ENCODE measurements at places on chromosomes 2 and 18. TPM values are rescaled to one million over a fixed set of nuclear protein-coding genes. Genes with fewer than 3 reads are reported as not detected.

DNA sequence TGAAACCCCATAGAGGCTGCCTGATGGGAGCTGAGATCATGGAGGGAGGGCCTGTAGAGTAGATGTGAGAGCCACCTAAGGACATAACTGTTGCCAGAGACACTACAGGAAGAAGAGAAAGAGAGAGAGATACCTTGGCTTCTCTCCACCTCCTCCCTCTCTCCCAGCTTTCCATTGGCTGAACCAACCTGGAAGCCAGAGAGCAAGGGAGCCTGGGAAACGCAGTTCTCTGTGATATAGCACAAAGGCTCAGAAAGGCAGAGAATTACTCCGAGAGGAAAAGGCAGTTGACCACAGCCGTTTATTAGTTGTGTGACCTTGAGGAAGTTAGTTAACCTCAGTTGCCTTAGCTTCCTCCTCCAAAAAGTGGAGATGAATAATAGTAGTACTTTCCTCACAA is 37.7 kb upstream of the MAT2A start:
- peak; percentile 51 for DNase-seq

- peak; percentile 3 for DNase-seq
These were observed 65.0 kb downstream of the NYAP2 start for GRCh38 chr2:225464346-225465025.

The FHOD3 gene
- total RNA-seq, result 17.8 TPM

- DNase-seq, result no peak
These were observed 15.5 kb downstream of the LYG1 start for GRCh38 chr2:99285526-99285925.

The C2orf78 gene
- not detected for total RNA-seq

DNA sequence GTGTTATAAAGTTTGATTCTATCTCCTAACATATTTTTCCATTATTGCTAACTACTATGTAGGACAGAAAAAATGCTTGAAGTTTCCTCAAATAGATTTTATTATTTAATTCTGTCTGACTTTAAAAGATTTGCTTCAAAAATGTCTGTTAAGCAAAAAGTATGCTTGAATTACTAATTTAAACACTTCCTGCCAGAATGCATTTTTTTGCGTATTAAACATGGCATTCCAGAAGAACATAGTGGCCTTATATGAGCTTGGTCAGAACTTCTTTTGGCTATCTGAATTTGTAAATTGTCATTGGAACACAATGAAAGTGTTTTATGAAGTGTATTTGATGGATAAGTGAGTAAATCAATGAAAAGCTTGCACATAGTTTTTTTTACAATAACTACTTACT is 37.8 kb downstream of the MBD5 start:
- no peak for DNase-seq

The LOXL3 gene
- 62.0 TPM for total RNA-seq

DNA sequence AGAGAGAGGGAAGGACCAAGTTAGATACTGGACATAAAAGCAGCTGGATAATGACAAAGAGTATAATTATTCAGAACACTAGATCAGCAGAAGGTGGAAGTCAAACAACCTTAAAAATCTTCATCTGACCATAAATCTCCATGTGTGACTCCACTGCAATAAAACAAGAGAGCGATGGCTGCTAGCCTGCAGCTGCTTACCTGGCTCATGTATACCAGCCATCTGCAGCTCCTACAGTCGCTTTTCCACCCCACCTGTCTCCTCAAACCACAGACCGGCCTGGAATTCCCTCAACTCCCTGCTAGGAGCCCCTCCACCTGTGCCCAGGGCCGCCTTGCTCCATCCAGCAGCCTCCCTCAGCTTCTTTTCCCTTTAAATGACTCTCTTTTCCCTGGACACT is 64.5 kb downstream of the SLC4A5 start:
- DNase-seq, result no peak

The CFAP221 gene
- total RNA-seq, result 2.0 TPM

The RGPD5 gene
- 5.7 TPM for total RNA-seq

The ANKRD30BL gene
- not detected for total RNA-seq

DNA sequence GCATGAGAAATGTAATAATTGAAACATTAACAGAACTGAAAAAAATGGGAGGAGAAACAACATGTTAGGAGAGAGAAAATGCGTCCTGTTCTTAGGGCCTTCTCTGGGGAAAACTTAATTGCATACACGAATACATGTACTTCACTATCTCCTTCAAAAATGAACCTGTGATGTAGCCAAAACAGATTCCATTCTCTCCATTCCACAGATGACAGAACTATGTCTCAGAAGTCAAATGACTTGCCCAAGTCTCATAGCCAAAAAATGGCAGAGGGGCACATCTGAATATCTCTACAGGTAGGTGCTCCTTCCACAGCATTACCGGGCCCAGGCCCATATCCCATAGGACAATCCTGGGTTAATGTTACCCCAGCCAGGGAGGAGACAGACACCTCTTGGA is 3.9 kb upstream of the DCTN1 start:
- DNase-seq, result no peak

DNA sequence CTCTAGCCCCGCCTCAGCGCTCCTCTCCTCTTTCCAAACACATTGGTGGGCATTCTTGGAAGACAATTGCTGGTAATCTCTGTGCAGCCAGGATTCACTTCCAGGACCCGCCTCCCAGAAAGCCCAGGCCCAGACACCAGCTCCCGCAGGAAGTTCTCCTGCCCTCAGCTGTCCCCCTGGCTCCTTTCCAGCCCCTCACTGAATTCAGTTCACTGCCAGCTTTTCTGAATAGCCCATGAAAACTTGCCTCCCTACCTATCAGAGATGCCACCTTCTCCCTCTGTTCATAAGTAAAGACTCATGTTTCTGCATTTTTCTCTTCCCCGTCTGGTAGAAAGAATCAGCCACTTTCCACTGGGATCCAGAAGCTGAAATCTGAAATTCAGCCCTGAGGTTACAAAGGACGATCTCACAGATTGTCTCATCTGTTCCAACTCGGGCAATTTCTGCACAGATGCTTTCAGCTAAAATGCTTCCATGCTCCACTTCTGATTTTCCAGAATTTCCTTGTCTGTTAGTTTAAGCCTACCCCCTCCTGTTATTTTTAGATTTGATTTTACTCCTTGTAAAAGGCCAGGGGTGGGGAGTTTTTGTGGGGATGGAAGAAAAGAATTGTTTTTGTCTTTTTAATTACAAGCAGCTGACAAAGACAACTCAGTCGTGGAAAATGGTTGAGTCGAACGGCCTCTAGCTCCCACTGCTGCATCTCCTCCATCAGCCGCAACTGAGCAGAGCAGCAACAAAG is 98.1 kb downstream of the SP3 start:
- DNase-seq, result no peak

Data from Daoy (cell line).